ENCODE measurements at places on chromosomes 16 and 17. TPM values are rescaled to one million over a fixed set of nuclear protein-coding genes. Genes with fewer than 3 reads are reported as not detected.

- no peak for DNase-seq
Measured at GRCh38 chr17:2517539-2517938, 5.9 kb upstream of the METTL16 start.

DNA sequence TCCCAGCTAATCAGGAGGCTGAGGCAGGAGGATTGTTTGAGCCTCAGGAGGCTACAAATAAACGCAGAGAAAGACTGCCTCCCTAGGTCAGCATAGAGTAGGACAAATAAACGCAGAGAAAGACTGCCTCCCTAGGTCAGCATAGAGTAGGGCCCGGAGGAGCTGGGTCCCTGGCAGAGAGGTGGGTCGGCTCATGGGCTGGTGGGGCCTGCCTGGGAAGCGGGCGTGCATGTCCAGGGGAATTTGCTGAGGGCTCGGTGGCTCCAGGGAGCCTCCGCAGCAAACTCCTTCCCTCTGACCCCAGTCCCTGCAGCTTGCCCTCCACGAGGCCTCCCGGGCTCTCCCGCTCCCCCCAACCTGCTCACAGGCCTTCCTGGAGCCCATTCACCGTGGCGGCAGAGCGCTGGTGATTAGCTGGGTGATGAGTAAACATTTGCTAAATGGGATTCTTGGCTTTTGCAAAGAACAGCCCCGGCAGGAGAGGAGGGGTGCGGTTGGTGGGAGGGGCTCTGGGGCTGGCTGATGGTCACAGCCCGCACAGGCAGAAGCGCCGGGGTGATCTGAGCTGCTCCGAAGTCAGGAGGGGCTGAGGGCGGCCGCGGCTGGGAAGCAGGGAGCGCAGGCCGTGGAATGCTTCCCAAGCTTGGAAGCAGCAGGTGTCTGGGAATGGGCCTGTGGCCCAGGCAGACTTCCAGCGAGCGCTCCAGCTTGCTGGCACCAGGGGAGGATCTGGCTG, 93.1 kb downstream of the RTN4RL1 start:
- no peak for DNase-seq

- no peak for DNase-seq
Measured at GRCh38 chr16:50731130-50731988, 10.5 kb upstream of the CYLD start.

GRCh38 chr16:15533386-15533785, 99.0 kb downstream of the BMERB1 start:
- no peak for DNase-seq

DNA sequence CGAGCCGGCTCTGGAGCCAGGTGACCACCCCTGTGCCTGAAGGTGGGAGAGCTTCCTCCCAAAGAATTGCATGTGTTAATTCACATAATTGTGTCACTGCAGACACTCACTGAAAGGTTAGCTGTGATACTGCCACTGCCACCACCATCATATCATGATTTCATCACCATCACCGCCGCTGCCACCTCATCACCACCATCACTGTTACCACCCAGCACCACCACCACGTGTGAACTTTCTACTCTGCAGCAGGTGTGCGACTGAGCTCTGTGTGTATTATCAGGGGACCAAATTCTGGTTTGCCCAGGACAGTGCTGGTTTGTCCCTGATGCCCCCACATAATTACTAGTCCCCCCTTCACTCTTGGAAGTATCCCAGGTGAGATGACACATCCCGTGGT, 15.2 kb downstream of the BCAR1 start:
- DNase-seq = no peak

PSMC3IP gene
- polyA plus RNA-seq = 21.8 TPM
